ENCODE measurements at places on chromosomes 16 and 17.

GRCh38 chr16:83433201-83433600, 374.6 kb upstream of the HSBP1 start:
- no peak for DNase-seq

DNA sequence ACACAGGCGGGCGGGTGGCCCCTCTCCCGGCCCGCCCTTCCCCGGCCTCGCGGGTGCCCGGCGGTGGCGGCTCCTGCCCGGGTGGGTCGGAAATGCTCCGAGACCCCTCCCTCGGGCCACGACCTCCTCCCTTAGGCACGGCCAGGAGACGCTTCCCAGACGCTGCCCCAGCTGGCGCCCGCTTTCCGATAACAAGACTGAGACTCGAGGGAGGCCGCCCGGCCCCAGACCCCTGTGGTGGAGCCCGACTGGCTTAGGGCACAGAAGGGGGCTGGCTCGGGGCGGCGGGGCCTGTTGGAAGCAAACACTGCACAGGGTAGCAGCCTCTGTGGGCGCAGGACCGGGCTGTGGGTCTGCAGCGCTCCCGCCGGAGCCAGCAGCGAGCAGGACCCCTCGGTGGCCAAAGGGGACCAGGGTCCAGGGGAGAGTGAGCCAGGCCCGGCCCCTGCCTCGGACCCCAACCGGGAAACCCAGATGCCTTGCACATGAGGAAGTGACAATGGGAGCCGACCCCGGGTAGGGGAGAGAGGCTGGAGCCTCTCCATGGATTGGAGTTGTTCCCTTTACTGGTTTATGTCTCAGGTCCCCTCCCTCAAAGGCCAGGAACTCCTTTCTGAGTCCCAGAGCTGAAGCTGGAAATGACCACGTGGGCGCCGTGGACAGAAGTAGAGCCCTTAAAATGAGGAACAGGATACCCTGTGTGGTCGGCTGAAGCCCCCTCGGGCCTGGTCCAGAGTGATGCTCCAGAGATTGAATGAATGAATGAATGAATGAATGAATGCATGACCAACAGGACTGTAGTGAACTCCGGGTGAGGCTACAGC, 19.8 kb upstream of the ADCY7 start:
- no peak for DNase-seq

GRCh38 chr17:34598161-34598776, 18.9 kb downstream of the TMEM132E start:
- no peak for DNase-seq

DNA sequence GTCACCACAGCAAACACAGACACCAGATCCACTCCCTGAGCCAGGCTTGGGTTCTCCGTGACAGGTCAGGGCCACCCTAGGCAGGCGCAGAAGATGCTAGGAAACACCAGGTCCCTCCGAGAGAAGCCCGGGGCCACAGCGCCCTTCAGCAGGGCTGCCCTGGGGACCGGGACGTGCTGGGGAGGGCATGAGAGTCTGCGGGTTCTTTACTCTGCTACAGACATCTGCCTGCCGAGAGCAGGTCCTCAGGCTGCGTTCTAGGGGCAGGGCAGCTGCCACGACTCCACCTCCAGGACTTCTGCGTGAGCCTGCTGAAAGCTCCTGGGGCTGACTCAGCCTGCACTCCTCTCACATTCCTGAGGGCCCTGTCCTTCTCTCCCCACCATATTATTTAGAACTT, 11.4 kb downstream of the MYLK3 start:
- DNase-seq = no peak

- DNase-seq = no peak
Measured at GRCh38 chr17:35127751-35128514, 6.5 kb downstream of the FNDC8 start.

DNA sequence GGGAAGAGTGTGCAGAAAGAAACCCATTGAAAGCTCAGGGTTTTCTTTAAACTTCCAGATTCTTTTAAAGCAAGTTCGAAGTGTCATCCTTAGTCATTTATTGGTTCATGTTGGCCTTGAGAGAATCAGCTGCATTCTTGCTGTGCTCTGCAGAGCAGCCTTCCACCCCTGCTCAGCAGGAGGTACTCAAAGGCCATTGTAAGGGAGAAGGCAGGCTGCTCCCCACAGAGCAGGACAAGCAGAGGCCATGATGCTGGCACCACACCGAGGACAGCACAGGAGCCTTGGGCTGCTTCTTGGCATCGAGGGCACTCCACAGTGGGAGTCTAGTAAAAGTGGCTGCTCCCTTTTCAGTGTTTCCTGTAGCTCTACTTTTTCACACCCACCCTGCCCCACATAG, 29.6 kb downstream of the NMT1 start:
- DNase-seq = no peak

GRCh38 chr16:84553873-84554399, 49.5 kb upstream of the MEAK7 start:
- no peak for DNase-seq

DNA sequence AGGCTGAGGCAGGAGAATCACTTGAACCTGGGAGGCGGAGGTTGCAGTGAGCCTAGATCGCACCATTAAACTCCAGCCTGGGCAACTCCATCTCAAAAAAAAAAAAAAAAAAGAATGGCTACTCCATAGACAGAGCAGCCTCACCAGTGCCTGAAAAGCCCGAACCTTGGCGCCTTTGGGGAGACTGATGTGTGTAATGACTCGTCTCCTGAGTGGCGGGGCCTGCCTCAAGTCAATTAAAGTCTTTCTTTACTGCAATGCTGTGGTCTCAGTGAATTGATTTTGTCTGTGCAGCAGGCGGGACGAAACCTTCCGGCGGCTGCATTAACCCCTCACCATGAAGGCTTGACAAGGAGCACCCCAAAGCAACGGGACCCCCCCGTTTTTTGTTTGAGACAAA, 3.5 kb upstream of the UQCC4 start:
- DNase-seq = no peak

- no peak for DNase-seq
Measured at GRCh38 chr17:76584427-76585032, 1.1 kb downstream of the ST6GALNAC2 start.

- no peak for DNase-seq
Measured at GRCh38 chr16:75070012-75070841, 46.4 kb downstream of the LDHD start.

GRCh38 chr17:73396431-73397277, 84.9 kb upstream of the CDC42EP4 start:
- DNase-seq = no peak

DNA sequence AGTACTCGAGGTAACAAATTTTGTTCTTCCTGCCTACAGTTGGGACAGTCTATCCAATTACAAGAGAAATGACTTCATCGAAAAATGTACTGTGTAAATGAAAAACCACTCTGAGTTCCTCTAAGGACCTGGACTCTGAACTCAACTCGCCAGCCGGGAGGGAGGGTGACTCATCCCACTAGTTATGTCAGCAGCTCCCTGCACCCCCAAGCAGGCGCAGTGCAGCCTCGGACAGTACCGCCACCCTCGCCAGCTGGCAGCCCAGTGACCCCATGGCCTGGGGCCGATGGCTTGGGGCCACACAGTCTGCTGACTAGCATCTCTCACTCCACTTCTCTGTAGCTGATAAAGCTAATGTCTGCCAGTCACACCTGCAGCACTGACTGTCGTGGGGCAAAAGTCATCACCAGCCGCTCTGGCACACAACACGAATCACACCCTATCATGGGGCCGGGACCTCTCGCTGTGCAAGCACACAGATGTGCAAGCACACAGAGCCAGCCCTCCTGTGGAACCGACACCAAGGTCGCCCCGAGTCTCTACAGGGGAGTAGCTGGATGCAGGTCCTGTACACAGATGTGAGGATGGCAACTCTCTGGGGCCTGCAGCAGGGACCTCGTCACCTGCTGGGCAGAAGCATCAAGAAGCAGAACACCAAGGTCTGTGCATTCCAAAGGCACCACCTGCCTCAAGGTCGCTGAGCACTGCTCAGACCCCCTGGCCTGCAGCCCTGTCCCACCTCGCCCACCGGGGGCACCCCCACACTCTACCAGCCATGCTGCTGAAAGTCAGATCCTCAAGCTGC, 5.7 kb downstream of the CSNK1D start:
- no peak for DNase-seq
